ENCODE measurements at places on chromosomes 2 and 18.

GRCh38 chr2:58543442-58543841, 302.3 kb upstream of the FANCL start:
- DNase-seq, result no peak

- no peak for DNase-seq
Observed at GRCh38 chr2:71715241-71715750, 261.9 kb downstream of the DYSF start.

DNA sequence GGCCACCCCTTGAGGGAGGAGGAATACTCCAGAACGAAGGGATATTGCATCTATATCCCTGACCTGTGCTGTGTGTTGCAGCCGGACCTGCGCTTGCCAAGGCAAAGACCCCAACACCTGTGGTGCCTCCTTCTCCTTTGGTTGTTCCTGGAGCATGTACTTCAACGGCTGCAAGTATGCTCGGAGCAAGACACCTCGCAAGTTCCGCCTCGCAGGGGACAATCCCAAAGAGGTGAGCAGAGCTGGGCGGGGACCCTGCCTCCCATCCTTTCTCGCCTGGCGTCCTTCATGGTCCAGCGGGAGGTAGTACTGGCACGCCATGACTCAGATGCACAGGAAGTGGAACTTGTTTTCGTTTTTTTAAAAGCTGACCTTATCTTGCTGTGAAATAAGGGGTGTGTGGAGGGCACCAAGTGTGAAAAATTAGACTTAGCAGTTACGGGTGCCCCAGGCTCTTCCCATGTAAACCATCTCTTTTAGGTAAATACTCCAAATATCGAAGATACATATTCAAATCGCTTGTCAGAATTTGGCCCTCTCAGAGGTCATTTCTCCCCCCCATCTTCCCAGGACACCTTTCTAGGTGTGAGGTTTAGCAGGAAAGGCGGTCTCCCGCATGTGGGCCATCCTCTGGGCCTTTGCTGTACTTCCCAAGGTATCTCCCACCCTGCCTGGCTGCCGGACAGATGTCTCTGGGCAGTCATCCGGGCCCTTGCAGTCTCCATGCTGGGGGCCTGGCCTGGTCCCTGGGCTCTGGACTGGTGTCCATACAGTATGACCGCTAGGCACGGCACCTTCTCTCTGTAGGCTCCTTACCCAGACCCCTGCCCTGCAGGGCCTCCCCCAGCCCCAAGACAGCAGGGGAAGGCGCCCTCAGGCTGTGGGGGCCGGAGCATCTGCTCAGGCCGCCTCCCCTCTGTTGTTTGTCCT, 57.6 kb downstream of the BOLA3 start:
- DNase-seq, result no peak

DNA sequence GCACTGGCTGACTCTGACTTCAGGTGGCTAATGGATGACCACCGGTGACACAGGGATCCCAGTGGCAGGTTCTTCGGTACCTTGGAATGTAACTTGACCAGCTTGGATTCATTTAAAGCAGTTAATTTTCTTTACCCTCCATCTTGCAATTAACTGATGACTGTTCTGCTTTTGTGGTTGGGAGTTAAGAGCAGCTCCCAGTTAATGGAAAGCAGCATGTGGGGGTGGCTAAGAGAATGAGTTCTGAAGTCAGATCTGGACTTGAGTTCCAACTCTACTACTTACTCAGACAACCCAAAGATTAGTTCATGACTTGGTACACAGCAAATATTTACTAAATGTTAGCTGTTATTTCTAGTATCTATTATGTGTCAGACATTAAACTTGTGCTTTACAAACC, 58.5 kb downstream of the FAM228A start:
- no peak for DNase-seq

GRCh38 chr2:128472789-128473174, 154.1 kb upstream of the HS6ST1 start:
- no peak for DNase-seq

GRCh38 chr2:78535395-78535794, 490.1 kb upstream of the REG3G start:
- no peak for DNase-seq

DNA sequence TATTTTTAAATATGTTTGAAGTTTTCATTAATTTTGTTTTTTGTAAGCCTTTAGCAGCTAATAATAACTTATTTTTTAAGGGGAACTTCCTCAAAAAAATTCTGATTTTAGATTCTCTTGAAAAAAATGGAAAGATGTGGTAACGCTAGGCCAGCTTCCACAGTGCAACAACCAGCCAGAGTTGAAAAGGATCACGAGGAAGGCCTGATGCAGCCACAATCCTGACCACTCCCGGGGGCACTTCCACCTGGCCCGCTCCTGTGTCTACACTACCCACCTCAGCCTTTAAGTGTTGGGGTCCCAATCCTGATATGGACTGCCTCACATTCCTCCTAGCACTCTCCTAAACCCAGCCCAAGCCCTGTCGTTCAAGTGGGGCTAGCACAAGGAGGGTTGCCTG, 101.1 kb downstream of the TMEM17 start:
- no peak for DNase-seq

GRCh38 chr18:58911766-58912165, 47.1 kb downstream of the ZNF532 start:
- no peak for DNase-seq
